Thoracic aorta (tissue), 2 donors: ENCODE measurements at places on chromosomes 1 and 21. TPM values are rescaled to one million over a fixed set of nuclear protein-coding genes. Genes with fewer than 3 reads are reported as not detected.

DNA sequence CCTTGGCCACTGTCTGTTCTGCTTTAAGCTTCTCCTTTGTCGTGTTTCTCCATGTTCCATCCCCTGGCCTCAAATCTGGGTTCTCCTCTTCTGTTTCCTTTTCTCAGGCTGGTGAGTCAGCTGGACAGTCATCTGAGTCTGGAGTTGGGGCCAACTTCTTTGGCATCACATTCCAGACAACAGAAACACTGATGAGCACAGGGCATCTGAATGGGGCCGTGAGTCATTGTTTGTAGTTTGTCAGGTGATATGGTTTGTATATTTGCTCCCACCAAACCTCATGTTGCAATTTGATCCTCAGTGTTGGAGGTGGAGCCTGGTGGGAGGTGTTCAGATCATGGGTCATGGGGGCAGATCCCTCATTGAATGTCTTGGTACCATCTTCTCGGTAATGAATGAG lies 14.3 kb upstream of the OLIG2 start:
- no peak overlapping the region for H3K27ac ChIP-seq
- no peak overlapping the region for H3K4me3 ChIP-seq
- H3K36me3 ChIP-seq, result no peaks in the 10 kb centered on the region
- no peak for DNase-seq

- no peaks in the 10 kb centered on the region for H3K27me3 ChIP-seq
- H3K4me3 ChIP-seq, result no peak overlapping the region
- H3K27ac ChIP-seq, result no peak overlapping the region
- H3K4me1 ChIP-seq, result no peaks in the 10 kb centered on the region
- no peak for DNase-seq
These were observed 34.0 kb upstream of the BACH1 start for GRCh38 chr21:29264721-29265120.

GRCh38 chr1:113388017-113388620 lies 2.2 kb upstream of the MAGI3 start:
- H3K27ac ChIP-seq, result no peak overlapping the region
- DNase-seq, result no peak
- no peaks in the 10 kb centered on the region for H3K36me3 ChIP-seq
- no peak overlapping the region for H3K4me3 ChIP-seq
- peaks cover 3% of the 10 kb centered on the region for H3K4me1 ChIP-seq

DNA sequence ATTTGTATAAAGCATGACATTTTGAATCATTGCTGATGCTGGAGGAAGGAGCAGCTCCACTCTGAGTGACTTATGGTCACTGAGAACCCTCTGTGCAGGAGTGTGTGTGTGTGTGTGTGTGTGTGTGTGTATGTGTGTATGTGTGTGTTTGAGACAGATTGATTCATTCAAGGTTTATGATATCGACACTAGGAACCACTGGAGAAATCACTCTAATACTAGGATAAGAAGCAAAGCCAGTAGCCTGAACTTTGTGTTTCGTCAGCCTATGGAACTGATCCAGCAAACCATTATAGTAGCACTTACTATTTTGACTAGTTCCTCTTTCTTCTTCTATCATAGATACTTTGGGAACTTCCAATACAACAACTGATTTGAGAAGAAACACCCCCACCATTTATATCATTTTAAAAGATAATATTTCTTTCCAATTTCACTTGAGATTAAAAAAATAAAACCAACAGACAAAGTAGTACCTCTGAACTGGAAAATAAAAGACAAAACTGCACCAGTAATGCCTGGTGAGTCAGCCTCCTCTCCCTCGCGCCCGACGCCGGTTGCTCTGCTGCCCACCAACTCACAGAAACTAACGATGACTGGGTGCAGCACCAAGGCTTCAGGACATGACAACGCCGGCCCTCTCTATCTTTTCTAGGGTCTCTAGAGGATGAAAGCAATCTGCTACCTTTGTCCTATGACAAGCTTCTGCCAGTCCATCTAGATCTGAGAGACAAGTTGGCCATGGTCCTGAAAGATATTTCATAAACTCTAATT lies 20.9 kb downstream of the SLAMF1 start:
- no peaks in the 10 kb centered on the region for H3K36me3 ChIP-seq
- no peaks in the 10 kb centered on the region for H3K27me3 ChIP-seq
- no peak overlapping the region for H3K4me3 ChIP-seq
- H3K4me1 ChIP-seq, result no peaks in the 10 kb centered on the region
- DNase-seq, result no peak
- H3K27ac ChIP-seq, result no peak overlapping the region

- no peak overlapping the region for H3K4me3 ChIP-seq
- no peaks in the 10 kb centered on the region for H3K27me3 ChIP-seq
- DNase-seq, result no peak
- H3K4me1 ChIP-seq, result no peaks in the 10 kb centered on the region
- no peaks in the 10 kb centered on the region for H3K36me3 ChIP-seq
- no peak overlapping the region for H3K27ac ChIP-seq
These were observed 455.1 kb upstream of the VAMP3 start for GRCh38 chr1:7315946-7316345.

DNA sequence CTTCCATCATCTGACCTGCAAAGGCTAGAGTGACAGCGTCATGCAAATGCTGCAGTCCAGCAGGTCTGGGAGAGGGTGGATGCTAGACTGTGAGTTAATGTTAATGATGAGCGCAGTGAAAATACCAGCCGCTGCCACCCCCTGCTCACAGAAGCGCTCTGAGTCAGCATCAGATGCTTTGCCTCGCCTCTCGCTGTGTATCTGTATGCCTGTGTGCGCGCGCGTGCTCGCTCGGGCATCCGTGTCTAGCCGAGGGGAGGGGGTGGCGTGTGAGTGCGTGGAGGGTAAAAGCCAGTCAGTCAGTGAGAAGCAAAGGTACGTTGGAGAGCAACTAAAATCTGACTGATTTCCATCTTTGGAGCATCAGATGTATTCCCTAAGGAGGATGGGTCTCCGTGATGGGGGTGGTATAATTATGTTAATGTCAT lies 858.7 kb downstream of the USP25 start:
- H3K27ac ChIP-seq, result peak overlapping the region; percentile 71
- H3K4me3 ChIP-seq, result peak overlapping the region; percentile 79
- H3K27me3 ChIP-seq, result no peaks in the 10 kb centered on the region
- peak; percentile 13 for DNase-seq
- H3K36me3 ChIP-seq, result no peaks in the 10 kb centered on the region
- peaks cover 5% of the 10 kb centered on the region for H3K4me1 ChIP-seq

- peaks cover 9% of the 10 kb centered on the region for H3K4me1 ChIP-seq
- no peak overlapping the region for H3K4me3 ChIP-seq
- no peak for DNase-seq
- no peaks in the 10 kb centered on the region for H3K27me3 ChIP-seq
- no peak overlapping the region for H3K27ac ChIP-seq
These were observed 3.8 kb upstream of the CDC20 start for GRCh38 chr1:43354936-43355335.

DNA sequence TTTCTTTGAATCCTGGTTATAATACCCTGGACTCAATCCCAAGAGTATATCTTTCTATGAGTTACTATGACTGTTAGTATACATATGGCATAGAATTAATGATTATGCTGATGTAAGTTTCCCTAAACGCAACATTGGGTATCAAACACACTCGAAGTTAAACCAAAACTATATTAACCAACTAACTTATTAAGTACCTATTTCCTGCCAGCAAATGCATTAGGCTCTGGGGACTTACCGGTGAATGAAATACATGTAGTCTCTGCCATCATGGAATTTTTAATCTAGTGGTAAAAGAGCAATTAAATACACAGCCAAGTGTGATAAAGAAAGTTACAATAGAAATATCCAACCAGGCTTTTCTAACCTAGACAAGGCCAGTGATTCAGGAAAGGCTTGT lies 193.6 kb upstream of the ADGRL2 start:
- no peak overlapping the region for H3K4me3 ChIP-seq
- H3K36me3 ChIP-seq, result no peaks in the 10 kb centered on the region
- no peak overlapping the region for H3K27ac ChIP-seq
- no peaks in the 10 kb centered on the region for H3K27me3 ChIP-seq
- H3K4me1 ChIP-seq, result no peaks in the 10 kb centered on the region

- no peak for DNase-seq
- H3K4me1 ChIP-seq, result no peaks in the 10 kb centered on the region
- no peak overlapping the region for H3K27ac ChIP-seq
These were observed 22.9 kb downstream of the PRXL2B start for GRCh38 chr1:2609319-2610035.

DNA sequence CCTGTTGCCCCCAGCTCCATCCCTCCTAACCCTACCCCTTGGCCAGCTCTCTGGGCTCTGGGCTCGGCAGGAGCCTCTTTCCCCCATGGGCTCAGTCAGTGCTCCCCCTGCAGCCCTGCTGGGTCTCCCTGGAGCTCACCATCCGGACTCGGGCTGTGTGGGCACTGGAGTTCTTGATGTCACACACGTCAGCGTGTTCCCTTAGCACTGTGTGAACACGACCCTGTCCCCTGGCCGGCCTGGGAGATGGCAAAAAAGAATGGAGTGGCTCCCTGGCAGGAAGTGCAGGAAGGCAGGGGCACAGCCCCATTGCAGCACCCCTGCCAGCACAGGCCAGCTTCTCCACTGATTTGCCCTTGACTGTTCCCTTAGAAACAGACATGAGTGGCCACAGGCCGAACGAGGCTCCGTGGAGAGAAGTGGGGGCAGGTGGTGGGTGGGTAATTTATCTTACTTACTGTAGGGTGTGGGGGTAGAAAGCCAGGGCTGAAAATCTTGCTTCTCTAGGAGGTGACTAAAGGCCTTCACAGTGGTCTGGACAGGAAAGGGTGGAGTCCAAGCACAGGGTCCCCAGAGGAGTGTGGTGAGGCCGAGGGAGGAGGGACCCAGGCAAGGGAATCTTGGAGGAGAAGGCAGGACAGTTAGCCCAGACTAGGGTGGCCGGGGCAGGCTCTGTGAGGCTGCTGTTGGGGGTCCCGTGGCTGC lies 381.7 kb upstream of the VAMP3 start:
- peaks cover 3% of the 10 kb centered on the region for H3K4me1 ChIP-seq
- no peak overlapping the region for H3K27ac ChIP-seq
- no peak for DNase-seq
- H3K27me3 ChIP-seq, result no peaks in the 10 kb centered on the region
- no peak overlapping the region for H3K4me3 ChIP-seq

GRCh38 chr1:37483785-37484184 lies 9.4 kb downstream of the ZC3H12A start:
- peaks cover 39% of the 10 kb centered on the region for H3K36me3 ChIP-seq
- H3K27me3 ChIP-seq, result no peaks in the 10 kb centered on the region
- peak overlapping the region; percentile 85 for H3K27ac ChIP-seq
- DNase-seq, result no peak
- H3K4me1 ChIP-seq, result peaks cover 66% of the 10 kb centered on the region
- H3K4me3 ChIP-seq, result no peak overlapping the region

DNA sequence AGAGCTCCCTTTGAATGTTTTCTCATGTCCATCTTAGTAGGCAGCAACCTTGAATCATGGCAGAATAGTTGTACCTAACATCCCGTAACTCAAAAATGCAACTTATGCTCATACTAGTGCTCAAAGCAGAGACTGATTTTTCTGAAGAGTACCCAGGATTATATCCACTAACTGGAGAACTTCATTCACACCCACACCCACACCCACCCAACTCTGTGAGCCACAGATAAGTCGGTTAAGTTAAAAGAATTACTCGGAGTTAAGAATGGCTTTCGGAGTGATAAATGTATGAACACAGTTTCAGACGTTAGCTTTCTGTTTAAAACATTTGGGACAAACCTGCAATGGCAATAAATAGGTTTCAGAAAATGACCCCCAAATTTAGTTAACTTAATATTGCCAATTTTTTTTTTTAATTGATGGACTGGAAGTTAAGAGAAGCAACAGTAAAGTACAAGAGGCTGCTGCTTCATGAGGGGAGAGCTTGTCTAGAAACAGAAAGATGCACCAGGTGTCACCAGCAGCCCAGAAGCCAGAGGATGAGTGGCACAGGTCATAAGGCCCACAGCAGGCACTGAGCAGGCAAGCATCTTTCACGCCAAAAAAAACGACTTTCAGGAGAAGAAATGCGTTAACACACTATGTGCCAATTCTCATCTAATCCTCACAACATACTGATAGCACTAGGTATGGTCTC lies 48.4 kb upstream of the C1orf198 start:
- H3K27ac ChIP-seq, result no peak overlapping the region
- H3K4me1 ChIP-seq, result peaks cover 4% of the 10 kb centered on the region
- H3K4me3 ChIP-seq, result no peak overlapping the region

- DNase-seq, result no peak
- H3K27ac ChIP-seq, result peak overlapping the region; percentile 83
- no peak overlapping the region for H3K4me3 ChIP-seq
- H3K4me1 ChIP-seq, result peaks cover 31% of the 10 kb centered on the region
- H3K27me3 ChIP-seq, result no peaks in the 10 kb centered on the region
- no peaks in the 10 kb centered on the region for H3K36me3 ChIP-seq
These were observed 25.7 kb downstream of the AKNAD1 start for GRCh38 chr1:108831225-108831624.

DNA sequence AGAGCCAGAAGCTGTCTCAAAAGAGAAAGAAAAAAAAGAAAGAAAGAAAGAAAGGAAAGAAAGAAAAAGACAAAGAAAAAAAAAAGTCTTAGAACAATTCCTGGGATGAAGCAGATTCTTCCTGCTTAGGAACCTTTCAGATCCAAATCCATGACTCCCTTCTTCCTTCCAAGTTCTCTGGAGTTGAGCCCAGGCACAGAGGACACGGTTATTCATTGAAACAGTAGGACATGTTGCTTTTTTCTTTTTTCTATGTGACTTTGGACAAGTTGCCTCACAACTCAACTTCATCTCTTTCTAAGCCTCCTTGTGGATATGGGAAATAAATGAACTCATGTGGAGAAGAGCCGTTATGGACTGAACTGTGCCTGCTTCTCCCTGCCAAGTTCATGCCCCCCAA lies 14.7 kb upstream of the TNFRSF8 start:
- H3K27ac ChIP-seq, result no peak overlapping the region
- DNase-seq, result no peak
- no peaks in the 10 kb centered on the region for H3K27me3 ChIP-seq
- peaks cover 19% of the 10 kb centered on the region for H3K4me1 ChIP-seq

DNA sequence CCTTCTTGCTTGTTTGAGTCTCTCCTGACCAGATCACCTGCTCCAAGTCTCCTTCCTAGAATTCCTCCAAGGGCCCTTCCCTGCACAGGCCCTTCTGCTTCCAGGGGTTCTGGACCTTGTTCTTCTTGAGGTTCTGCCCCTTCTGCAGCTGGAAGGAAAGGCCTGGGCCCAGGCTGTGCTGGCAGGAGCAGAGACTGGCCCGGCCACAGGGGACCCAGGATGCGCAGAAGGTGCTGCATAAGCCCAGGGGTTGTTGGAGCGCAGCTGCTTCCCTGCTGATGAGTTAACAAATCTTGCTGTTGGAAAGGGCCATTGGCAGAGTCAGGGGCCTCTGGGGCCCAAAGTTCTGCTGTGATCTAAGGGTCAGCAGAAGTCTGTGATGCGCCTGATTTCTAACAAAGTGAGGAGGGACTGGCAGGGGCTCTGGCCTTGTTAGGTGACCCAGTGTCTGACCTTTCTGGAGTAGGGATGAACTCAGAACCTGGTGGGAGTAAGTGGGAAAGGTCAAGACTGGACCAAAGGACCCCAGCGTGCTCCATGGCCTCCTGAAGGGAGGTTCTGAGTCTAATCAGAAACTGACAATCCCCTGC lies 509.8 kb downstream of the PTPRU start:
- H3K27ac ChIP-seq, result no peak overlapping the region
- DNase-seq, result no peak
- no peaks in the 10 kb centered on the region for H3K4me1 ChIP-seq
- H3K36me3 ChIP-seq, result no peaks in the 10 kb centered on the region

KRTAP11-1 gene
- total RNA-seq, result not detected

TIE1 gene
- 23.7 TPM for total RNA-seq

APP gene
- 342 TPM for total RNA-seq

PRR9 gene
- not detected for total RNA-seq

SPRR5 gene
- not detected for total RNA-seq

SMCP gene
- not detected for total RNA-seq

NLRP3 gene
- total RNA-seq, result 8.9 TPM

PRAMEF5 gene
- not detected for total RNA-seq

SFT2D2 gene
- total RNA-seq, result 65.4 TPM

OR10Z1 gene
- total RNA-seq, result not detected
